ENCODE measurements at places on chromosomes 13 and 19.

DNA sequence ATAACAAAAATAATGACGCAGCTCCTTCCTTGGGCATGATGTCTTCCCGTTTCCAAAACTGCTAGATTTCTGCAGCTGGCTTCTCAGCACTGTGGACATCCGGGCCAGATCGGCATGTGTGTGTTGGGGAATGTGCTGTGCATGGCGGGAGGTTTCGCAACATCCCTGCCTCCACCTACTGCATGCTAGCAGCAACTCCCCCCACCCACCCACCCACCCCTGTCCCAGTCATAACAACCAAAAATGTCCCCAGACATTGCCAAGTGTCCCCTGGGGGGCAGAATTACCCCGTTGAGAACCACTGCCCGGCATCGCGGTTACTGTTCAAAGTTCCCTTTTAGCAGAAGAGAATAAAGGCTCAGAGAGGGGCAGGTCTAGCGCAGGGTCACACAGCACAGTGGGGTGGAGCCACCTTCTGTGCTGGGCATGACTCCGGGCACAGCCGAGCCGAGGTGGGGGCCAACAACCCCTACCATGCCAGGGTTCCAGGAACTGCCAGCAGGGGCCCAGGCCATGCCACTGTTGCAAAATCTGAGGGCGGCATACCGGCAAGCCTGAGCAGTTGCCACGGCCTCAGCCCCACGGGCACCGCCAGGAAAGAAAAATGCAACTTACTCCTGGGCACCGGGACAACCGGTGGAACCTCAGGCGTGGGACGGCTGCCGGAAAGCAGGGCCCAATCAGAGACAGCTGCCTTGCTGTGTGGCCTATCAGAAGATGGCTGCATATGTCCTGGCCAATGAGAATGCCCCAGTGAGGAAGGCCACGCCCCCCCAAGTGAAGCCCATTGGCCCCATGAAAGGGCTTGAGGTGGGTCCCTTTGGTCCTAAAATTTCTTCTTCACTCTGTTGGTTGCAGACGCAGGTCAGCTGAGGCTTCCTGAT lies 22.5 kb upstream of the NFIC start:
- DNase-seq = no peak

DNA sequence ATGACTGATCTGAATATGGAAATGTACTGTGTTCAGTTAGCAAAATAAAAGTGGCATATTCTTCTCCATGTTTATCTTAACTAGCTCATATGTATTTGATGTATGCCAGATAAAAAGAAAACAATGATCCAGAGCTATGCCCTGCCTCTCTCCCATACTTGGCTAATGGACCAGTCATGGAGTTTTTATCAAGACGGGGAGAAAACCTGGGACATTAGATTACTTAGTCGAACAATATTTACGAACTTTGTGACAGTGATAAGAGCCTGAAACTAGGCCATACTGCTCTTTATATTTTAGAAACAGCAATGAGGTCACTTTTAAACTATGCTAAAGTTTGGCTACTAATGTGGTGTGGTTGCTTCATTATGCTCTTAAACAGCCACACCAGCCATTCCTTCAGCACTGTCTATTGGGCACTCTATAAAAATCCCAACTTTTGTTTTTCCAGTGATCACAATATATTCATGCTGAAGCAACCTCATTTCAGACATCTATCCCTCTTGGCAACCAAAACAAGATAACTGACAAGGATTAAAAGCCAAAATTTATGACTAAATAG lies 265.0 kb downstream of the FGF14 start:
- DNase-seq = no peak

GRCh38 chr19:55809381-55810058 lies 22.3 kb downstream of the NLRP11 start:
- DNase-seq = peak; percentile 12

DNA sequence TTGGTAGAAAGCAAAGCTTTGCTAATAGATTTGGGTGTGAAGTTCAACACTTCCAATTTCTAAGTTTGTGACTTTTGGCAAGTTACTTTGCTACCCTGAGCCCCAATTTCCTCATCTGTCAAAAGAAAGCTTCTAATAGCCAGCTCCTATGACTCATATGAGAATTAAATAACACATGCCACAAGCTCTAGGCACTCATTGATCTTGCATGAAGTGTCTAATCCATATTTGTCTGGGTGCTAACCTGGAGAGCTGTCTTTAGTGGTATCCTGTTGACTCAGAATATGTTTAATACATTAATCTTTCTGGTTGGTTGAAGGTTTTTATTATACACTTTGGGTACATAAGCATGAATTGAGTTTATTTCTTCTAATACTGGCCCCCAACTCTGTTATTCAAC lies 188.8 kb downstream of the POSTN start:
- no peak for DNase-seq

DNA sequence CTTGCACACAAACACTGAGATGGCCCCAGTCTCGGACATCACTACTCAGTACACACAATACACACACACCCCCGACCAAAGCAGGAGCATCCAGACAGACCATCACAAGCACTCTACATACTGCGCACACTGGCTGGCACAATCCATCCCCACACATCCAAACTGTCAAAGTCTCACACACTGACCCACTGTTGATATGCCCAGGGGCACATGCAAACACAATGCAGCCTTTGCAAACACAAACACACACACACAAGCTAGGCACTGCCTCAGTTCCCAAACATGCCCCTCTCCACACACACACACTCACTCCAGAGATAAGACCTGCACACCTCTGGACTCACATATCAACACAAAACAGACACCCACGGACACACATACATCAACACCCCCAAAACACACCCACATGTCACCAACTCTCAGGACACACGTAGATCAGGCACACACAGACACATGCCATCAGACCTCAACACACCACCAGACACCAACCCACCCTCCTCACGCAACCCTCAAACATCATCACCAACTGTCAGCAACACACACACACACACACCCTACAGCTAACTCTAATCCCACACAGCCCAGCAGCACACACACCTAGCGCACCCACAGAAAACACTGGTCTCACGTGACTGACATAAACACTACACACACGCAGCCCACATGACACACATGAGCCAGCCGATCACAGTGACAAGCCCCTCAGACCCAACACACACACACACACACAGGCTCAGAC lies 1.9 kb downstream of the BBC3 start:
- DNase-seq = peak; percentile 53

GRCh38 chr19:2610637-2611482 lies 91.6 kb downstream of the GNG7 start:
- DNase-seq = peak; percentile 87

- DNase-seq = no peak
Measured at GRCh38 chr13:84607261-84608013, 725.2 kb upstream of the SLITRK1 start.

GRCh38 chr19:50870417-50871089 lies 2.7 kb upstream of the KLK2 start:
- no peak for DNase-seq
